ENCODE measurements at places on chromosomes 12 and 14. TPM values are rescaled to one million over a fixed set of nuclear protein-coding genes. Genes with fewer than 3 reads are reported as not detected.

GRCh38 chr14:24051176-24051788 is 527 bp upstream of the CARMIL3 start:
- no peak for DNase-seq

DNA sequence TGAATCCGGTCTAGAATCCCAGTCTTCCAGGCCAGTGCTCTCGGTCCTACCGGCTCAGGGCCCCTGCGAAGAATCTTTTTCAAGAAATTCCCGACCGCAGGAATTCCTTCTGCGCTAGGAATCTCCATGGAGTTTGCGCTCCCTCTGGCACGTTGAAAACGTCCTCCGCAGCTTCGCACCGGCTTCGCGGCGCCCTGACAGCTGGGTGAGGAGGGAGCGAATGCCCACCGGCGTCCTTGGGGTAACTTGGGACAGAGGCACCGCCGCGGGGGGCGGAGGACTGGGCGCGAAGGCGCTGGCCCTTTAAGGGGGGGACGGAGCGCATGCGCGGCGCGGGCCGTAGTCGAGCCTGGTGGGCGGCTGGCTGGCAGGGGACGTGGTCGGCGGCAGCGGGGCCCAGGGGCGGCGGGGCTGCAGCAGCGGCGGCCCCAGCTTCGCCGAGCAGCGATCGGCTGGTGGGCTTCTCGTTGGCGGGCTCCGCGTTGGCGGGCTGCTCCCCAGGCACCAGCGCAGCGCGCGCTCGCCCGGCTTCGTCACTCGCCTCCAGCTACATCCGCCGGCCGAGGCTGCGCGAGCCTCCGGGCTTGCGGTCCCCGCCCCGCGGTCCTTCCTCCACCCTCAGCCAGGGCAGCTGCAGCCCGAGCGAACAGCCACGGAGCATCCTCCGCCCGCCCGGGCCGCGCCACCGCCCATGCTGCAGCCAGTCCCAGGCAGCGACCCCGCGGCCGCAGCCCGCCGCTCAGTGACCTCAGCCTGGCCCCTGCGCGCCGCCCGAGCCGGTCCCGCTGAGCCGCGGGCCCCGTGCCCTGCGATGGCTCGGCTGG is at the start of gene VASH1:
Gene VASH1, plus strand, starts transcription at position 333 of the 824 bp plus-strand sequence. CDS start 1,354 bp downstream, outside the sequence.
- peak; percentile 74 for DNase-seq

TPPP2 gene
- 2.2 TPM for total RNA-seq

NTS gene
- total RNA-seq: not detected

MYF6 gene
- total RNA-seq: 2.2 TPM

FOXG1 gene
- total RNA-seq: not detected

KCNH3 gene
- total RNA-seq: not detected

ASB2 gene
- total RNA-seq: 0.59 TPM
